ENCODE measurements at places on chromosomes 1 and 21.

DNA sequence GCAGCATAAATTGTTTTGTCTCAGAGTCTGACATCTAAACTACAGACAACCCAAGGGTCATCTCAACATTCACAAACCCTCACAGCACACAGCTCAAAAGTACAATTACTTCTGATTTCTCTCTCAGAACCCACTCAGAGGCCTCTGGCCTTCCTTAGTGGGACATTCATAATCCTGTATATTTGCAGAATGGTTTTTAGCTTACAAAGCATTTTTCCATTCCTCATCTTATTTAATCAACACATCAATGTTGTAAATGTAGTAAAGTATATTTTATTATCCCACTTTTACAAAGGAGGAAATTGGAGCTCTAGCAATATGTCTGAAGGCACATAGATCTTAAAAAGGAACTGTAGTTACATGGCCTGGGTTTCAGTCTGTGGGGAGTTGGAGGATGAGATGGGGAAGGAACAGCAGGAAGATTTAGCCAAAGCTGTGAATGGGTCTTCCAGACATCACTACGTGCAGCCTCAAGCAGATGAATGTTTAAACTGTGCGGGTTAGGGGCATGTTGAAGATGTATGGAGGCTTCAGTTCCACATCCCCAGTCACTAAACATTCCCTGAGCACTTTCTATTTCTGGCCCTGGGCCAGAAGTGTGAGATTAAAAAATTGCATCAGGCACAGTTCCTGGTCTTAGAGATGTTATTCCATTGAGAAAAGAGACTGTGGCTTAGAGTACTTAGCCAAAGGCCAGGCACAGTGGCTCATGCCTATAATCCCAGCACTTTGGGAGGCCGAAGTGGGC lies 13.3 kb downstream of the AKNAD1 start:
- DNase-seq = peak; percentile 82

GRCh38 chr1:209601809-209602657 lies 18.5 kb downstream of the CAMK1G start:
- peak; percentile 81 for DNase-seq

DNA sequence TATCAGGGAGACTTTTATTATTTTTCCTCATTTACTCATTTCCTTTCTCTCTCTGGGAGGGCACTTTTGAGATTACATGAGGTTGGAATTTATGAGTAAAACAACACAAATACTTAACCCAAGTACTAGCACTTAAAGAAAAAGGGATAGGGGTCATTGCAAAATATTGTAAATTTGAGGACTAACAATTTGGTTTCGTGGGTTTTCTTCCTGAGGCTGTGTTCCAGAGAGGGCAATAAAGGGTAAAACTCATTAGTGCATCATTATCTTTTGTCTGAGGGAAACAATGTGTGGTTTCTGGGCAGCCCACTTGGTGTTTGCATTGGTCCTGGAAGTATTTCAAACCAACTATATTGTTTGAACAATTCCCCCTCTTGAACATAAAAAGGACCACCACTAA lies 96.5 kb downstream of the GREM2 start:
- DNase-seq = no peak

DNA sequence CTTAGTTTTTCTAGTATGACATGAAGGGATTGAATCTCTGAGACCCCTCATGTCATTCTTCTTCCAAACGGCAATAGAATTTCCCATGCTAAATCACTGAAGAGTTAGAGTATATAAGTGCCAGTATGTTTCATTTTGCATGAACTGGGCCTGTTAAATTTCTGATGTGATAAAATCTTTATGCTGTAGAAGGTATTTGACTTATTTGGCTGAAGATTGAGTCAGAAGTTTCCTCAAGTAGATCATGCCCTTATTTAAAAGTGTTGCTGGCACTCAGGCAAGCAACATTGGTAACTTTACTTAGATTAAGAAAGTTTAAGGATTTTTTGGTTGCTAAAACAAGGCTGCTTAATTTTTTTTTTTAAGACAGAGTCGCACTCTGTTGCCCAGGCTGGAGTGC lies 13.3 kb downstream of the ATF6 start:
- DNase-seq = no peak

- DNase-seq = no peak
These were observed 134.3 kb downstream of the ZP4 start for GRCh38 chr1:237756304-237756967.

GRCh38 chr1:64882574-64883255 lies 83.6 kb downstream of the JAK1 start:
- no peak for DNase-seq

DNA sequence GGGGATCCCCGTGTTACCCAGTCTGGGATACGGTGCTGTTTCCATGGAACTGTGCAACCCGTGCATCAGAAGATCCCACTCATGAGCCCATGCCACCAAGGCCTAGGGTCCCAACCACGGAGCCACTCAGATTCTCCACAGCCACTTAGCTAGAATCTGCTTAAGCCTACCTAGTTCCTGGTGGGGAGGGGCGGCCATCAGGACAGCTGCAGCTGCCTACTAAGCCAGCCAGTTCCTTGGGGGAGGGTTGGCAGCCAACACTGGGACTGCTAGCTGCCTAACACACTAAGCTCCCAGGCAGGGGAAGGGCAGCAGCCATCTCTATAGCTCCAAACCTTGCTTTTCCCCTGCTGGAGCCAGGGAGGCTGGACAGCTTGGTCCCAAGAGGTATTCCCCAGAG lies 549.2 kb upstream of the BRINP3 start:
- DNase-seq = peak; percentile 77

DNA sequence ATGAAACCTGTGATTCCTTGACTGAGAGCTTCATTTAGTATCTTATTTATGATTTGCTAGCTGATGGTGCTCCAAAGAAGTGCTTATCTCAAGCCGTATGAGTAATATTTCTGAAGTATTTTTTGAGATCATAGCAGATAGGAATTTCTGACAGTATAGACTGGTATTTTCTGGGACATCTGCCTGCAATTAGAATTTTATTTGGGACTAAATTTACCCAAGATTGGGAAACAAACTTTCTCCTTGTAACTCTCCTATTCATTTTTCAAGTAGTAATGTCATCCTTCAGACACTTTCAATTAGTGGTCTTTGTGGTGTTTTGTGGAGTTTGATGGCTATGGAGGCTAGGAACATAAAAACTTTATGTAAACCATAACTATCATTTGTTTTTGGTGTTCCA lies 597.2 kb upstream of the ZP4 start:
- no peak for DNase-seq
